ENCODE measurements at places on chromosomes 3 and 15. TPM values are rescaled to one million over a fixed set of nuclear protein-coding genes. Genes with fewer than 3 reads are reported as not detected.

- no peak for DNase-seq
Observed at GRCh38 chr15:64232400-64232799, 69.6 kb upstream of the PPIB start.

The HGD gene
- 12.2 TPM for total RNA-seq

The P2RY12 gene
- not detected for total RNA-seq

DNA sequence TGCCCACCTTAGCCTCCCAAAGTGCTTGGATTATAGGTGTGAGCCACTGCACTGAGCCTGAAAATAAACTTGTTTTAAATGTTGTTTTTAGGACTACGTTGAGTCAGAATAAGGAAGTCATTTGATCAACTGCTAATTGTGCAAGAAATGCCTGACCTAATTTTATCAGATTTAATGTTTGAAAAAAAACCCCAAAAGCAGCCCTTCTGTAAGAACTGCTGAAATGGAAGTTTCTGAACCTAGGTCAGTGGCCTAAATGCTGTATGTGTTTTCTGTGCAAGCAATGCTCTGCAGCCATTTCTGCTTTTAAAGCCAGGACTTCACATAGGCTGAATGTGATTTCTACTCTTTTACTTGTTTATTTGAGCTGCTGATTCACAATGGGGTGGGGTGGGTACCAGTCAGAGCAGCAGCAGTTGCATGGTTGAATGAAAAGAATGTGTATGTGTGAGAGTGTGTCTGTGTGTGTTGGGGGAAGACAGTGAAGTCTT, 6.6 kb downstream of the GPX1 start:
- DNase-seq = peak; percentile 63

The DCBLD2 gene
- 27.7 TPM for total RNA-seq

GRCh38 chr3:188568736-188569135, 414.8 kb downstream of the LPP start:
- no peak for DNase-seq

- no peak for DNase-seq
Observed at GRCh38 chr3:49722896-49723295, 855 bp downstream of the GMPPB start.

GRCh38 chr3:3264796-3265195, 85.3 kb upstream of the CRBN start:
- no peak for DNase-seq

The APBA2 gene
- total RNA-seq = 8.6 TPM

The SPESP1 gene
- total RNA-seq = 2.6 TPM

DNA sequence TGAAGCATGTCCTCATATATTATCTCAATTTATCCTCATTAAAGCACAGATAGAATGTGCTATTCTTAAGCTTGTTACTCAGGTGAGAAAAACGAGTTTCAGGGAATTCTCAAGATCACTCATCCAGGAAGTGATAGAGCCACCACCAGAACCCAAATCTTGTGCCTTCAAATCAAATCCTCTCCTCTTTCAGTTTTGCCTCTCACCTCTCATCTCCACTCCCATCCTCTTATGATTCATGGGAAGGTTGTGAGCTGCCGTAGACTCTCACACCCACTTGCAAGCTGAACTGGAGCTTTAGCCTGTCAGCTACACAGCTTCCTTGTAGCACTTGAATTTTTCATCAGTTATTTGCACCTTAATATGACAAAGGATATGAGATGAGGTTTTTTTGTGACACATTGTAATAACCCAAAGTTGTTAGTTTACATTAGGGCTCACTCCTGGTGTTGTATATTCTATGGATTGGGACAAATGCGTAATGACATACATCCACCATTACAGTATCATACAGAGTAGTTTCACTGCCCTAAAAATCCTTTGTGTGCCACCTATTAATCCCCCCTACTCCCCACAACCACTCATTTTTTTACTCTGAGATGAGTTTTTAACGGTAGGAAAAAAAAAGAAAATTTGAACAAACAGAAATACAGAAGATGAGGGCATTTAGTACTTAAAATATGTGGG, 25.7 kb downstream of the GPR15 start:
- DNase-seq = no peak

DNA sequence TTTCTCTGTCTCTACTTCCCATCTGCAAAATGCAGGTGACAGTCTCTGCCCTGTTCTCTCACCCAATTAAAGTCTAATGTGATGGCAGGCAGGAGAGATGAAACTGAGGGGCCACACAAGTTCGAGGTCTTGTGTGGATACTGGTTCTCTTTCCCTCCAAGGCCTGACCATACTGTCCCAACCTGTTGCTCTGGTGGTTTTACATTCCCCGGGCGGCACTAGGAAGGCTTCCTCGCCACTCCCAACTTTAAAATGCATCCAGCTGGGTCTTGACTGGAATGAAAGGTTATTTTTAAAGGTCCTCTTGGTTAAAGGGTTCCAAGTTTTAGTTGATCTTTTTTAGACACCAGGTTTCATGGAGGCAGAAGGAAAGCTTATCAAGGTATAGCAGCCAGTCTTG, 37.2 kb downstream of the WHAMM start:
- DNase-seq = no peak

DNA sequence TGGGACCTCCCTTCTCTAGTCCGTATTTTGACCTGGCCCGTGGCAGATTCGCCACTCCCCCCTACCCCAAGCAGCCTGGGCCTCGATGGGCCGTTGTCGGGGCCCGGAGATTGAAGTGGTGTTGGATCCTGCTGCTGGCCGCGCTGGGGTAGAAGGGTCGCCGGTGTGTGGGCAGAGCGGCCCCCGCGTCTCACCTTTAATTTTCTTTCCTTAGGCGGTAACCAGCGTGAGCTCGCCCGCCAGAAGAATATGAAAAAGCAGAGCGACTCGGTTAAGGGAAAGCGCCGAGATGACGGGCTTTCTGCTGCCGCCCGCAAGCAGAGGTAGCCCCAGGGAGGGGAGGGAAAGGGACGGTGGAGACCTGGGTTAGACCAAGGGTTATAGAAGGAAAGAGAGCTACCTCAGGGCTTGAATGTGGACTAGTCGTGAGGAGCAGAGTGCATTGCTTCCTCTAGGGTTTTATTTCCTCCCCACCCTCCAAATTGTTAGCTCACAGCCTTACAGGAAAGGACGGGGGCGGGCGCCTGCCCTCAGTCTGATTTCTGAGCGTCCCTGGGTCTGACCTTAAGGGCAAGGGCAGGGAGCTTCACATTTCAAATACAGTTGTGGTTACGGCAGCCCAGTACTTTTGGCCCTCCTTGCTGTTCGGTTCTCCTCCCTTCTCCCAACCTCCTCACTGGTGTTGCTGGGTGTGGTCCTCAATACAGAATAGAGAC, 799 bp downstream of the SERF2 start:
- DNase-seq = peak; percentile 74

DNA sequence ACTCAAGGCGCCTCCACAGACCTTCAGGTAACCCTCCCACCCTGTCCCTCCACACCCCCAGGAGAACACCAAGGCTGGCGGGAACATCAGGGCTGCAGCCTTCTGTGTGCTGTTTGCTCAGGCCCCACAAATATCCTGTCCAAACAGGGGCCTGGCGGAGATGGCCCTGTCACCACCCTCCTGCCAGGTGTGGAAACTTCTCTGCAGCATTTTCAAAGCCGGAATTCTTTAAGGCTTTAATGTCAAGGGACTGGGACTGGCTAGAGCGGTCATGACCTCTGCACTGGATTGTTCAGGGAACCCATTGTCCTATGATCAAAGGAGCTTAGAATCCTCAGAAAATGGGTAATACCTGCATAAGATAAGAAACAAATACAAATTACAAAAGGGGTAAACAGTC, 46.6 kb downstream of the FBLN2 start:
- no peak for DNase-seq

DNA sequence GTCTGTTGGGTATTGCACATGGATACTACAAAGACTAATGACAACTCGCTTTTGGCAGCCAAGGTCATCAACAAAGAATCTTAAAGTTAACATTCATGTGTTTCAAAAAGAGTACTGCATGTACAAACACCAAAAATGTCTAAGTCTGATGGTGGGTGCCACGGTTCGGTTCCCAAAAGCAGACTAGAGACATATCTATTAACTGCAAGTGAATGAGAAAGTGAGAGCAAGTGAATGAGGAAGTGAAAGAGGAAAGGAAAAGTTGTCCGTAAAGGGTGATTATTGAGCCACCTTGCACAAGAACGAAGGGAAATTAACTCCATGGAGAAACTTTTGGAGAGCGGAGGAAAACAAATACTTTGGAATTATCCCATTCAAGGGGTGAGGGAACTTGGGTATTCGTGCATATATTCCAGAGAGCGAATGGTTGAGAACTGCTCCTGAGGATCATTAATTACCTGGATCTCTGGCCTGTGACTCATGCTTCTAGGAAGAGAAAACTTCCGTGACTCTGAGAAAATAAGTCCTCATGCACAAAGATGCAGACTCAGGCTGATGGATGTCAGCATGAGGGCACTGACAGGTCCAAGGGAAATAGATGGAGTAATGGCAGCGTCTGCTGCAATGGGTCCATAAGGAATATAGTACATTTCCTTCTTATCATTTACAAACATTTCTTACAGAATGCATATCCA, 336.5 kb upstream of the TGFBR2 start:
- no peak for DNase-seq

- no peak for DNase-seq
Observed at GRCh38 chr3:18474202-18474601, 49.1 kb upstream of the SATB1 start.

DNA sequence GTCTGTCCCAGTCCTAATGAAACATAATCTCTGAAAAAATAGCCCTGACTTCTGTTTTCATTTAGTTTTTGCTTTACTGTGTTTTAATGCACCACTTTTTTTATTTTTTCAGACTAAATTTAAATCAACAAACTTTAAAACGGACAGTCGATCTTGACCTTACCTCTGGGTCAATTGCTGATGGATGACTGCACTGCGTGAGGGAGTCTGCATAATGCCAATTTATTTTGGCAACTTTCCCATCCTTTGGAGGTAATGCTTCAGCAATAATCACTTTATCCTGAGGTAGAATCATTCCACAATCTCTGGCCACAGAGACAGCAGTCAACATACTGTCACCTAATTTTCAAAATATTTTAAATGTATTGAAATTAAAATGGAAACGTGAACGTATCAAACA, 32.5 kb upstream of the GP5 start:
- no peak for DNase-seq

GRCh38 chr3:29484633-29485032, 203.8 kb downstream of the RBMS3 start:
- DNase-seq = no peak

The SMCO1 gene
- total RNA-seq = not detected

The NPAP1 gene
- total RNA-seq = not detected

GRCh38 chr15:58724466-58724865, 25.0 kb downstream of the ADAM10 start:
- peak; percentile 55 for DNase-seq
